ENCODE measurements at places on chromosomes 1 and 21.

- DNase-seq: no peak
These were observed 9.9 kb upstream of the C1QA start for GRCh38 chr1:22626237-22627157.

- DNase-seq: no peak
These were observed 4.1 kb downstream of the MRPL9 start for GRCh38 chr1:151759241-151759640.

GRCh38 chr1:167621780-167622313 lies 8.2 kb upstream of the RCSD1 start:
- DNase-seq: no peak

DNA sequence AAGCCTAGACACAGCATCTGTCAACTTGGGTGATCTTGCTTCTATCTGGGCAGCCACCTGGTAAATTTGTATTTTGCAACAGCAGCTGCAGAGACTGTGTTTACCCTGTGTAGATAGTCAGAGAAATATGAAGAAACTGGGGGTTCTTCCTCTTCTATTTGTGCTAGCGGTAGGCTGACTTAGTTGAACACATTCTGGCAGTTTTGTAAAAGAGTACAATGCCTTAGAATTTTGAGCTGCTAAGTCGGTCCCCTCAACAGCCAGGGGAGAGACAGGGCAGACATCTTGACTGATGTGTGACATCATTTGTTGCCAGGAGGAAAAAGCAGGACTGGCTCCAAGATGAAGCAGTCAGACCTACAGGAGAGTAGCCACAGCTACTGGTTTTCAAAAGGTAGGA lies 53.7 kb downstream of the KCNJ6 start:
- DNase-seq: no peak

DNA sequence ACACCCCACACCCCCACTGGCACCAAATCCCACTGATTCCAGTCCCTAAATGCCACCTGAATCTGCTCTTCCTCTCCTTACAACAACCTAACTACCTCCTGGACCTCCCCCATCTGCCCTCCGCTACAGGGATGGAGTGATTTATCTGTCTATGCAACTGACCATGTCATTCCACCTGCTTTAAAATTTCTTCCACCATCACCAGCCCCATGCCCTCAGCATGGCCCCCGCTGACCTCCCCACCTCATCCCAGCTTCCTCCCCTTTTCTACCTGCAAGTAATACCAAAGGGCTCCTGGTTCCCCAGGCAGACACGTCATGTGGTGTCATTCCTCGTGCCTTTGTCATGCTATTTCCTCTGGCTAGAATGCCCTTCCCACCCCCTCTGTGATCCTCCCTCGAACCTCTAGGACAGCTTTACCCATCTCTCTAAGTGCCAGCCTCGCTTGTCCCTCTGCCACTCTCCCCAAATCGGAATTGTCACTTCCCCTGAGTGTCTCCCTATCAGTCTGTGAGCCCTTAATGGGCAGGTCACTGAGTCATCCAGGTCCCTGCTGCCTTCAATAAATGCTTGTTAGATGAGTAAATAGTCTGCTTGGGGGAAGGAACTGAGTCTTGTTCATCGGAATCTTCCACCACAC lies 3.7 kb downstream of the GJB4 start:
- DNase-seq: no peak

- no peak for DNase-seq
These were observed 24.9 kb upstream of the CTH start for GRCh38 chr1:70386121-70386520.

GRCh38 chr1:4307468-4307845 lies 347.0 kb upstream of the AJAP1 start:
- DNase-seq: no peak

DNA sequence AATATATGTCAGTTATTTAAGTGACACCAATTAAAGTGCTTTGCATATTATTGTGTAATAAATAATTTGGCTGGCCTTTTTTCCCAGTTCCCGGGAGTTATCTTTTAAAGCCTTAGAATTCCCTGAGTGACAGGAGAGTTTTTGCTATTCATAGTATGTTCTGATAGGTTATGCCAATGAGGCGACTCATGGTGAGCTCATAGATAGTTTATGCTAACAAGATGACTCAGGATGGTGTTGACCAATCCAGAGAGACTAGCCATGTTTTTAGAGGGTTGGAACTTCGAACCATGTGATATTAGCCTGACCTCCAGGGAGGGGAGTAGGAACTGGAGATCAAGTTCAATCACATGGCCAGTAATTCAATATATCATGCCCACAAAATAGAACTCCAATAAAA lies 310.8 kb downstream of the USP25 start:
- DNase-seq: no peak
